ENCODE measurements at places on chromosomes 7 and 10.

DNA sequence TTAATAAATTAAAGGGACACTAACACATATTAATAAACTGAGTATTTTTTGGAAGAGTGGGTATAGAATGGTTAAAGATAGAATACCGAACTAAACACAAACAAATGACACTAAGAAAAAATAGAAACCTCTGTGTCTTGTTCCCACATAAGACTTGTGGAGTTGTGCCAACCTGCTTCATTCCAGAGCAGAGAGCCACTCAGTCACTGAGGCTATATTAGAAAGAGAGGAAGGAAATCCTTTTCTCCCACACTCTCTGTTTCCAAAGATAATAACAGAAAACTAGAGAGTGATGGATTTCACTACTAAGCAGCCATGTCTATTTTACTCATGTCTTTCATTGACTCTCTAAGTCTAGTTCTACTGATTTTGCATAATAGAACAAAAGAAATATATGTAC, 26.0 kb downstream of the CTNNA3 start:
- no peak for DNase-seq

GRCh38 chr7:79293655-79294142, 159.8 kb downstream of the MAGI2 start:
- no peak for DNase-seq

DNA sequence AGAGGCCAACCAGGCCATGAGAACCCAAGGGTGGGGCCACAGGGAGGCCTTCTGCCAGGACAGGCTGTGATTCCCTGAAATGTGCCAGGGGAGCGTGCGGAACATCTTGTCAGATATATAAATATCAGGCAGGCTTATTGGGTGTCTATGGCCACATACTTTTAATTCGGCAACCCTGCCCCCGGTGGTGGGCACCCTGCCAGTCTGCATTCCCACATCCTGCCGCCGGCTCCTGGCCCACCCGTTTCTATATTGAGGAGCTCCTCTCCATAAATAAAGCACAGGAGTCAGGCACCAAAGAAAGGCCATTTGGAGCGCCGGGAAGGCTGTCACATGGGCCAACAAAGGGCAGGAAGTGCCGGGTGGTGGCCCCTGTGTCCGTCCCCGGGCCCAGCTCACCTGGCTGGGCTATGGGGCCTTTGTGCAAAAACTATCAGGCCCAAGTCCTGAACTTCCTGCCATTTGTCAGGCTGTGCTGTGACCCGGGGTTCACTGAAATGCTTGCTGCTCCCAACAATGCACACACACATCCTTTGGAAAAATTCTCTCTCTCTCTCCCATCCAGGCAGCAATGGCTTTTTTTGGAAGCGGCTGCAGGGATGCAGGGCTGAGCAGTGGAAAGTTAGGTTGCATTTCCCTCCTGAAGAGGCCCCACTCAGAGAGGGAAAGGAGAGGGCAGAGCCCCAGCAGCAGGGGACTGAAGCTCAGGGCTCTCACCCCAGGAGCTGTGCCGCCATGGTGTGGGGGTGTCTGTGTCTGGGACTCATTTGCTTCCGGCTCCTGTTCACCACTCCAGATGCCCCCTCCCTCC, 25.0 kb upstream of the PODXL start:
- DNase-seq, result no peak

DNA sequence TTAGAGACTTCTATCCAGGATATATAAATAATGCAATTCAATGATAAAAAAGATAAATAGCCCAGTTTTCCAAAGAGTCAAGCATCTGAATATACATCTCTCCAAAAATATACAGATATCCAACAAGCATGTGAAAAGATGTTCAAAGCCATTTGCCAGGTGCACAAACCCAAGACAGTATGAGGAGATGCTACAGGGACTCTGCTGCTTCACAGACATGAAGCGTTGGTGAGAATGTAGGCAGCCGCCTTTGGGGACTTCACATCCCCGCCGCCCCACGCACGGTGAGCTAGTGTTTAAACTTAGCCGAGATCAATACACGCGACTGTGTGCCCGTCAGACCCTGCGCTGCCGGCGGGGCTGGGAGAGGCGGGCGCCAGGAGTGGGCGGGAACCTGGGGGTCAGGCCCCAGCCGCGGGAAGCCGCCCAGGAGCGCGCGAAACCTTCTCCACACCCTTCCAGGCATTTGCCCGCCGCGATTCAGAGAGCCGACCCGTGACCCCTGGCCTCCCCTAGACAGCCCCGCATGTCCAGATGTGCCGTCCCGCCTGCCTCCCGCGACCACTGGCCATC, 927 bp upstream of the ALOX5 start:
- no peak for DNase-seq

GRCh38 chr10:101997803-101998202, 58.2 kb downstream of the ARMH3 start:
- no peak for DNase-seq

DNA sequence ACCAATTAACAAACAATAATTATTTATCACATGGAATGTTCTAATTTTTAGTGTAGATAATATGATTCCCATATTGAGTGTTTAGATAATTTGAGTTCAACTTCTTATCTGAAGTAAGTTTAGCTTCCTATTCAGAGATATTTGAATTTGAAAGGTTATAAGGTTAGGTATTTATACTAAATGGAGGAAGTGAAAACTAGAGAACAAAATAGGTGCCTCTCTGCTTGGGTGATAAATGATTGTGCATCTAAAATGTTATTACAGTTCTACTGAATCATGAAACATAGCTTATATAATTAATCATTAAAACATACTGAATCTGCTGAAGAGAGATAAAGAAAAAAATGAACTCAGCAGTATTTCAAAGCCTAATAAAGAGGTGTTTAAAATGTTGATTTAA, 1174.3 kb downstream of the XPNPEP1 start:
- DNase-seq, result no peak

DNA sequence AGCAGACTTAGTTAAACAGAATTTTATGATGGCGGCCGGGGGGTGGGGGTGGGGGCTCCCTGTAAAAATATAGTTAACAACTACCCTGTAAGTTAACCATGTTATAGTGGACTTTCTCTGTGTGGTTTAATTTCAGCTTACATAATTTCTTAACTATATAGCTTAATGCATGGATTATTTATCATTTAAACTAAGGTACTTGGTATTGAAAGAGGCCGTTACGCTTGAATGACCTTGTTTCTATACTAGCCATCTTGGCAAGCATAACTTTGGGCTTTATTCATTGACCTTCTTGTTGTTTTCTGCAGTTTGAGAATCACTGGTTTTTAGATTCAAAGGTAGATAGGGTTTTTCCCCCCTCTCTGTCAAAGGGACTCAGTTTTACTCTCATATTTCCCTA, 8.4 kb downstream of the EIF4EBP2 start:
- no peak for DNase-seq

GRCh38 chr7:135489791-135490190, 20.1 kb downstream of the CNOT4 start:
- no peak for DNase-seq

Measured in right renal pelvis (tissue), 4 donors.